ENCODE measurements at places on chromosomes 7 and 10.

DNA sequence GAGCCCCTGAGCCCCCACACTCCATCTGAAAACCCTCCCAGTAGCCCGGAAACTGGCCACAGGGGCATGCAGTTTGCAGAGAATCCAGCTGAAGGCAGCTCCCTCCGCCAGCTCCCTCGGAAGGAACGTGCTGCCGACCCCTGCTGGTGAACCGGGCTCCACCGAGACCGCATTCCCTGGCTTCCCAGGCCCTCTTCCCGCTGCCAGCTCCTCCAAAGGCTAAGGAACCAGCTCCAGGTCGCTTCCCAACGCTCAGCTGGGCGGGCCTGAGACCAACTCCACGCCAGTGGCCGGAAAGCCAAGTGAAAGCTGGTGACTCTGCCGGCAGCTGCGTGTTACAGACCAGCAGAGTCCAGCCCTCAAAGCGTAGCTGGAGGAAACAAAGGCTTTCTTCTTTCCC, 35.8 kb downstream of the GPER1 start:
- no peak for DNase-seq

DNA sequence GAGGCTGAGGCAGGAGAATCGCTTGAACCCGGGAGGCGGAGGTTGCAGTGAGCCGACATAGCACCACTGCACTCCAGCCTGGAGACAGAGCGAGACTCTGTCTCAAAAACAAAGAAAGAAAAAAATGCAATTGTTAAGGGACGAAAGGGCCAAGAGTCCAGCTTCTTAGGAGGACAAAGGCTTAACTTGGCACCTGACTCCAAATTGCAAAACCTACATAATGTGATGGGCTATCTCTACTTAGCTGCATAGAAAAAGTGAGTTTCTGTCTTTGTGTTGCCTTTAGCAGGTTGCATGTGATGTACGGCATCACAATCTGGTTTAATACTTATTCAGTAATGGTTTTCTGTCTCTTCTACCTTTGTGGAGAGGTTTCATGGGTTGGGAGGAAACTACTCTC, 8.6 kb upstream of the MYO1G start:
- no peak for DNase-seq

GRCh38 chr10:98407744-98408241, 7.2 kb downstream of the PYROXD2 start:
- no peak for DNase-seq

DNA sequence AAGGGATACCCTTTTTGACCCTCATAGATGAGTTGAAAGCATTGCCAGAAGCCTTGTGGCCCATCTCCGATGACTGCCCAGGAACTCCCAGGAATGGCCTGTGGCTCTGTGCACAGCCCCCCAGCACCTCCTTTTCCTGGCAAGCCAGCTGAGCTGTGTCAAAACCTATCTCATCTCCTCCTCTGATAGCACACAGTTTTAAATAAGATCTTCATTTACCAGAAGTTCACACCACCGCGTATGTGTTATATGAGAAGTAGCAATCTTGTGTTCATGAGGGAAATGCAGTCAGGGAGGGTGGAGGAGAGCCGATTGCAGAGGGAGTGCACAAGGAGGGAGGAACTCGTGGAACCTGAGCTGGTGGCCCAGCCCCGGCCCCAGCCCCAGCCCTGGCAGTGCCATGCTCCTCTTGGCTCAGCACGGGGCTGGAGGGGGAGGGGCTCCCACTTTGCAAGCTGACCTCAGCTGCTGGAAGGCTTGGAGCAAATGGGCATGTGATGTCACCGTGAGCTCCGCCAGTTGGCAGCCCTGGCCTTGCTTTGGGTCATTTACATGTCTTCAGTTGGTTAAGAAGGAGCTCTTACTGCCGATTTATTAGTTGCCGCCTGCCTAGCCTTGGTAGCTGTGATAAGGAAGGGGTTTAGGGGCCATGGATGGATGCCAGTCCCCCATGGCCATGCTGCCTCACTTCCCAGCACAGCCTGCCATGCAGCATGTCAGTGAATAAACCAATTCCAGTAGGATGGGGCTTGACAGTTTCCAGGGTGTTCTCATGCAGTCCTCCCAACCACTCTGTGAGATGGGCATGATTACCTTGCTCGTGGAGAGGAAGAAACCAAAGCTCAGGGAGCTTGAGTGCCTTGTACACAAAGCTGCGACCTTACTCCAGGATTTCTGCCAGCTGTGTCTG, 20.0 kb downstream of the UNC5B start:
- DNase-seq = no peak

DNA sequence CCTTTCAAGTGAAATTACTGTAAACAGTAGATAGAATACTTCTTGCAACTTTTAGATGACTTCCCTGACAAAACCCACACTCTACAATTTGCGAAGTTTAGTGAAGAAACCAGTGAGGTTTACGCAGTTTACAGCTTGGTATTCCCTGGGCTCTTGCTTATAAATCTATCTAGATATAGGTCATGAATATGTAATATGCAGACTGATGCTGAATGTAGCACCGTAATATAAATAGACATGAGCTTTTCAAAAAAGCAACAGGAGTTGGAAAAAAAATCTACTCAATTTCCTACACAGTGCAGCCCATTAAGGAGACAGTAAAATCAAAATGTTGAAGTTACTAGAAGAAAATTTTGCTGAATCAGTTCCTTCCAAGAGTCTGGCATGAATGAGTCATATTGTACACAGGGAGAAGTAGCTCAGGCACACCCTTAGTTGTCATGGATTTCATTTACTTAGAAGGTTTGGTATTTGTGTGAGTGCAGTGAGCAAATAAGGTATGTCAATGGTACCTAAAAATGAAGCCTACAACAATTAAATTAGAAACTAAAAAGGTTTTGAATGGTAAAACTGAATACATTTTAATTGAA, 67.7 kb upstream of the NEUROD6 start:
- DNase-seq = no peak

DNA sequence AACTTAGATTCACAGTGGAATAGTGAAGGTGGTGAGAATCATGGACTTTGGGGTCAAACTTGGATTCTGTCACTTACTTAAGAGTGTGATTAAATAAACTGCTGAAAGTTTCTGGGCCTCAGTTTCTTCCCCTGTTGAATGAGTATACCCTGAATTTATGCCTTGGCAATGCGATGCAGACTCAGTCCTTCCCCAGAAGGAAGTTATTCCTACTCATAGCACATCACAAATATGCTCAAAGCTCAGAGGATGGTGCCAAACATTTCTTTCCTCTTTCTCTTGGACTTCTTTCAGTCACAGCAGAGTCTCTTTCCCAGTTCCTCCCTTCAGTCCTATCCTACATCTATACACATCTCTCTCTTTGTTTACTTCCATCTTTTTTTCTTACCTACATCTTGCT, 45.1 kb downstream of the ASB4 start:
- no peak for DNase-seq

DNA sequence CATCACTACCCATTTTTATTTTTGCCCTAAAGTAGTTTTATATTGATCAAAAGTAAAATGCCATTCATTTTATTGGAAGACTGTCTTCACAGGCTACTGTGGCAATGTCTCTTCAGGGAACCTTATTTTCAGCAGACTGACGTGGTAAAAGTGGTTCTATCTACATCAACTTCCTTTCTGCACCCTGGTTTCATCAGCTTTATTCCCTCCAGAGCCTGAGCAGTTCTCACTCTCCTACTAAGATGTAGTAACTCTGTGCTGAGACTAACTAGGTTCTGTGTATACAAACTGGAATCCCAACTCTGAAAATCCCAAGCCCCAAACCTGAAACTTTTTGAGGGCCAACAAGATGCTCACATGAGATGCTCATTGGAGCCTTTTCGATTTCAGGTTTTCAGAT, 155.3 kb downstream of the SFMBT2 start:
- DNase-seq = no peak

DNA sequence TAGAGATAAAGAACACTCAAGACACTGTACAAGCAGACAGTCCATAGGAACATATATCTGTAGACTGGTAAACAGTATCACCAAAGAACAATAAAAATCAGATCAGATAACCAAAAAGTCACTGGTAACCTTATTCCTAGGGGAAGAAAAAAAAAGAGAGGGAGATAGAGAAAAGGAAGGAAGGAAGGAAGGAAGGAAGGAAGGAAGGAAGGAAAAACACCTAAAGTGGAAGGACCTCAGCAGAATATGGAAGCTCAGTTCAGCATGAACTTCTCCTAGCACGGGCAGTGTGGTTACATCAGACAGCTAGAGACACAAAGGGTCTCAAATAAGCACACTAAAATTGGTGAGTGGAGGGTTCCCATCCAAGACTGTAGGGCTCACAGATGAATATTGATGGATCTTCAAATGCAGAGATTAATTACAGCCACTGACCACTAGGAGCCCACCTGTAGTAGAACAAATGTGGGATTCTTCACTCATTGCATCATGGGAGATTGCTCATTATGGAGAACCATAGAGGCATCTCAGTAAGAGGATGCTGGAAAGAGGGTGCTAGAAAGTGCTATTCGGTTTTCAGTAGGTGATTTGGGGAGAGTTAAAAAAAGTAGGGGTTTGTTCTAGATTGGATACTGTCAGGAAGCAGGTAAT, 293.4 kb upstream of the C7orf33 start:
- no peak for DNase-seq

DNA sequence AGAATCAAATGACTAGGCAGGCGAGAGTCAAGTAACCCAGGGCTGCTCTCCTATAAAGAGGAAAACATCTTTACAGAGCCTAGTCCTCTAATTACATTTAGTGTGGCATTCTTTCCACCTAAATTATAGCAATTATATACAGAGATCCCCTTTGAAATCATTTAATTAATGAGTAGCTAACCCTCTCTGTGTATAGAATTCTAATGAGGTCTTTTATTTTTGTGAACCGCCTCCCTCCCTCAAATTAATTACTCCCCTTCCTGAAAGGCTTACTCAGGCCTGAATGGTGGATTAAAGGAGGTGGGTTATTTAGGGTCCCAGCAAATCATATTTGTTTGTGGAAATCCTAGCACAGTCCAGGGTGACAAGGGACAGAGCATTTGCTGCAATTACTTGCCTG, 551.8 kb downstream of the SORCS3 start:
- DNase-seq = no peak
